ENCODE measurements at places on chromosomes 16 and 17.
A peak's percentile ranks its signal among the peaks of the same experiment; 100 is the strongest.

DNA sequence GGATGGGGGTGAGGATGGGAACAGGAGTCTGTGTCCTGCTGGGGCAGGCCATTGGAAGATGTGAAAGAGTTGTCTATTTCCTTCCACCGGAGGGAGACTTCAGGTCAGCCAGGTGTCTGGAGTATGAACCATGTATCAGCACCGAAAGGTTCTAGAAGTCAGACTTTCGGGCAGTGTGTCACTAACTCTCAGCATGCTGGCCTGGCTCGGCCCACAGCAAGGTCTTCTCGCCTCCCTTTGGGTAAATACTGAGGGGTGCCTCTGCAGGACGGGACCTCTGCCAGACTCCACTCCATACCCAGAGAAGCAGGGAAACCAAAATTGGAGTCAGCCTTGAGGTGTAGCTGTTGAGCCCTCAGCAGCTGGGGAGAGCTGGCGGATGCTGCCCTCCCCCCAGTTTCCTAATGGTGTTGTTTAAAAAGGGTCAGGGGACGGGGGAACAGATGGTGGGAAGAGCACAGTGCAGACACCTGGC is 507 bp downstream of the CIITA start:
- DNase-seq = no peak

DNA sequence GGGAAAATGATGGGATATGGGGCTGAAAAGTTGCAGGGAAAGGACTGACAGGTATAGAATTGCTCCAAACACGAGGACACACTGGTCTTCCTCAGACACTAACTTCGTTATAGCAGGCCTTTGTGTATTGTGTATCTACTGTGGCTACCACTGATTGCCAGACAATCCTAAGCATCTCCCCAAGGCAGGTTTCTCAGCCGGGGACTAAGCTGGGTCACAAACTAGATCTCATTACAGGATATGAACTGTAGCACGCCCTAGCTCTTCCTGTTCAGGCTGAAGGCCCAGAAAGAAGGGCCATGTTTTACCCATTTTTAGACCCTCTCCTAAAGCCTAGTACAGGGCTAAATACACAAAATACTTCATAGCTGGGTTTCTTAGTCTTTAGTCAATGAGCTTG is 5.1 kb upstream of the RANGRF start:
- DNase-seq = peak; percentile 31

- DNase-seq = no peak
Observed at GRCh38 chr16:1815461-1815860, 11.2 kb downstream of the HAGH start.

DNA sequence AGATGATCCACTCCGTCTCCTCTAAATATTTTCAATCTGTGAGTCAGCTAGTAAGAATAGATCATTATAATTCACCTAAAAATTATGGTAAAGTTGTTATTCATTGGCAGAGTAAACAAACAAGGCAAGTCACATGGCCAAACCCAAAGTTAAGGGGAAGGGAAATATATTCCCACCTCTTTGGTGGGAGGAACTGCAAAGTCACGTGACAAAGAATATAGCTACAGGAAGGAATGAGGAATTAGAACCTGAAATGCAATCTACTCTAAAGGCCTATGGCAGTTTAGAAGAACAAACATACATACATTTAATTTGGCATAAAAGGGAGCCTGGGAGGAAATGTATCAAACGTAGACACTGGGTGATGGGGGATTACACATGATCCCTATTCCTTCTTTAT is 48.9 kb downstream of the NOG start:
- DNase-seq = no peak

DNA sequence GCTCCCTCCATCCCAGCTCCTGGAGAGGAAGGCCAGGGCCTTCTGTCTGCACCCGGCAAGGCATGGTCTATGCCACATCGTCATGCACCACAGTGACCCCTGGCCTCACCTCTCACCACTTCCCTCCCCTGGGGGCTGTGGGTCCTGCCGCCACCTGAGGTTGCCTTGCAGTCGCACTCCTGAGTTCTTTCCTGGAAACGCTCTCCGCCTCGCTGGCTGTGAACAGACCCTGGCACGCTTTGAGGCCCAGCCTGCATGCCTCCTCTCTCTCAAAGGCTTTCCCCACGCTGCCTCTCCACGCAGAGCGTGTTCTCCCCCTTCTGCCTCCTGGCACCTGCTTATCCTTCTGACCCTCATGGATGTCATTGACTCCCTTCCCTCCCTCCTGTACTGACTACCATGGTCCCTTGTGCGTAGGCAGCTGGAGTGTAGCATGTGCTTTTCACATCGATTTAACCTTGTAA is 45.4 kb downstream of the SEC14L1 start:
- DNase-seq = peak; percentile 11

GRCh38 chr16:69244336-69244735 is 57.4 kb downstream of the SNTB2 start:
- DNase-seq = no peak

DNA sequence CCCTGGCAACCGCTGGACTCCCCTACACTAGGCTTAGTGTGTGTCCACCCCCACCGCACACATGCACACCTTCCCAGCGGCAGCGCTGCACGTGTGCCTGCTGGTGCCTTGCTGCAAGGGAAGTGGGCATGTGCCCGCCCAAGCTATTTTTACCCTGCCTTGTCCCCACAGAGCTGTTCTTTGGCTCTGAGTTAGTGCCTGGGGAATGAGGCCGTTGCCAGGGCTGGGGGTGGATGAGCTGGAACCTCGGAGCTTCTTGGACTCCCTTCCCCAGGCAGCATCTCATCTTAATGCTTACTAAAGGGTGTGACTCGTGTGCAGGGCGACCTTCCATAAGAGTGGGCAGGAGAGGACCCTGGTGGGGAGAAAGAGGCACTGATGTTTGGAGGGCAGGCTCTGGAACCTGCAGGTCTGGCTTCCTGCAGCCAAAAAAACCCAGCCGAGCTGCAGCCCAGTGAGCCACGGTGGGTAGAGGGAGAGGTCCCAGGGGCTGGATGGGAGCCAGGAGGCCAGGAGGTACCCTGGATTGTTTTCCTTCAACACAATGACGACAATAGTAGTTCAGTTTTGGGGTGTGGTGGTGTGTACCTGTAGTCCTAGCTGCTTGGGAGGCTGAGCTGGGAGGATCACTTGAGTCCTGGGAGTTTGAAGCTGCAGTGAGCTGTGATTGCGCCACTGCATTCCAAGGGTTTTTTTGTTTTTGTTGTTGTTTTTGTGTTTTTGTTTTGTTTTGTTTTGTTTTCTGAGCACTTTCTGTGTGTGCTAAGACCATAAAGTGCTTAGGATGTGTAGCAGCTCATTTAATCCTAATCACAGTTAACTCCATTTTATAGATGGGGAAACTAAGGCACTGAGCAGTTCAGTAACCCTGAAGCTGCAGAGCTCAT is 119.1 kb downstream of the RAB11FIP4 start:
- no peak for DNase-seq

DNA sequence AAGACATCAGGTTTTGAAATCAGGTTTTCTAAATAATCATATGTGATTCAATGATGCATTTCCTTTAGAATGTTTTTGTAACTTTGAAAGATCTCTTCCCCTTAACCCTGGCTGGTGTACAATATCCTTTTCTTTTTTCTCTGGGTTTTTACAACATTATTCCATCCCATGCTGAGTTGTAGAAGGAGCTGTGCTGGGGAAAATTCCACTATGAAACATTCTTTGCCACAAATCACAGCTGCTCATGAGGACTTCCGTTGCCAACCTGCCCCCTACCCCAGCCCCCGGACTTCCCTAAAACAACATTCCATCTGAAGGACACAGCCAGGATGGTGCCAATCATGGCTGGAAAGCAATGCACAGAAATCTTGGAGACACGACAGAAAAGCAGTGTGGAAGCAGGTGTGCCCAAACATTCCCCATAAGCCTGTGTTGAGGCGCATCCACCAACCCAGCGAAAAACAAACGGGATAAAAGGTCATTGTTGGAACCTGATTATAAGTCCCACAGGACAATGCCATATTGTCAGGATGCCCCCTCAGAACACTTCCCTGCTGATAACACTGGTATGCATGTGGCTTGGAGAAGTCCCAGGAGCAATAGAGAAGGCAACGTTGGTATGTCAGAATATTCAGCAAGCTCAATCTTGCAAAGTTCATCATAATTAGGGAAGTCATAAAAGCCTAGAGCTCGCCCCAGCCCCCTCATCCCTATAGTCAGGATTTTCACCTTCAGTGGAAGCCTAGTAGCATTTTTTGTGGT is 475.0 kb downstream of the HS3ST3B1 start:
- DNase-seq = no peak

DNA sequence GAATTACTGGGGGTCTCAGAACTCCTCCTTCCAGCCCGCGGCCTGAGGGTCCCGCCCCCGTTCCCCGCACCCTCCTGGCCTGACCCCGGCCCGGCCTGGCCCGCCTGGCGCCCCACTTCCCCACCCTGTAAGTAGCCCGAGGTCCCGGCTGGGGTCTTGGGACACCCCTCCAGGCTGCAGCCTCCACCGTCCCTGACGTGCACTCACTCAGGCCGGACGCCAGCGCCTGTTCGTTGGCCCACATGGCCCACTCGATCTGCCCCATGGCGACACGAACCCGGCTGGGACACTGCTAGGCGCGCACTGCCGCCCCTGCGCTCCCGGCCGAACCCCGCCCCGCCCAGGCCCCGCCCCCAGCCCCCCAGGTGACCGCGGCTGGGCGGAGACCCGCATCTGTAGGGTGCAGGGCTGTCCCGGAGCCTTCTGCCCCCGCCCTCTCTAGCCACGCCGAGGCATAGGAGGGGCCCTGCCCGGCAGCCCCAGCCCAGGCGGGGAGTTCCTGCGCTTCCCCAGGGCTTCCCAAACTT is at the start of gene CYBA:
Gene CYBA (minus strand): TSS at position 305 of the 527 bp plus-strand sequence. CDS start 40 bp downstream, at position 265.
- peak; percentile 41 for DNase-seq

- DNase-seq = no peak
Observed at GRCh38 chr16:77439106-77439505, 4.3 kb upstream of the ADAMTS18 start.

GRCh38 chr17:64709481-64709880 is 47.4 kb upstream of the SMURF2 start:
- no peak for DNase-seq

DNA sequence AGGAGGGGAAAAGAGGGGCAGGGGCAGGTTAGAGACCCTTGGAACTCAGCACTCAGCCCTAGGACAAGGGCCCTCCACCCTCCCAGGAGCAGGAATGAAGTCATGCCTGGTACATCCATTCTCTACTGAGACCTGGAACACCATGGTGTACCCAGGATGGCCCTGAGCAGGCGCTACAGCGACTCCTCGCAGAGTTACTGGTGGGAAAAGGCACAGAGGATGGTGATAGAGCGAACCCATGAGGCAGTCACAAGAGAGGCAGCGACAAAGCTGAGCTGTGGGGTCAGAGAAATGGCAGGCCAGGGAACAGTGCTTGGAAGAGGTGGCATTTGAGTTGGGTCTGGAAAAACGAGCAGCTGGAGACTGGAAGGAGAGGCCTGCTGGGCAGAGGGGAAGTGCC is 37.5 kb downstream of the SRCIN1 start:
- peak; percentile 47 for DNase-seq

GRCh38 chr17:73591296-73592078 is 52.8 kb downstream of the SDK2 start:
- DNase-seq = no peak

GRCh38 chr16:56914896-56915295 is 17.0 kb upstream of the HERPUD1 start:
- DNase-seq = no peak

- no peak for DNase-seq
Observed at GRCh38 chr16:574021-574760, 4.4 kb downstream of the PIGQ start.

DNA sequence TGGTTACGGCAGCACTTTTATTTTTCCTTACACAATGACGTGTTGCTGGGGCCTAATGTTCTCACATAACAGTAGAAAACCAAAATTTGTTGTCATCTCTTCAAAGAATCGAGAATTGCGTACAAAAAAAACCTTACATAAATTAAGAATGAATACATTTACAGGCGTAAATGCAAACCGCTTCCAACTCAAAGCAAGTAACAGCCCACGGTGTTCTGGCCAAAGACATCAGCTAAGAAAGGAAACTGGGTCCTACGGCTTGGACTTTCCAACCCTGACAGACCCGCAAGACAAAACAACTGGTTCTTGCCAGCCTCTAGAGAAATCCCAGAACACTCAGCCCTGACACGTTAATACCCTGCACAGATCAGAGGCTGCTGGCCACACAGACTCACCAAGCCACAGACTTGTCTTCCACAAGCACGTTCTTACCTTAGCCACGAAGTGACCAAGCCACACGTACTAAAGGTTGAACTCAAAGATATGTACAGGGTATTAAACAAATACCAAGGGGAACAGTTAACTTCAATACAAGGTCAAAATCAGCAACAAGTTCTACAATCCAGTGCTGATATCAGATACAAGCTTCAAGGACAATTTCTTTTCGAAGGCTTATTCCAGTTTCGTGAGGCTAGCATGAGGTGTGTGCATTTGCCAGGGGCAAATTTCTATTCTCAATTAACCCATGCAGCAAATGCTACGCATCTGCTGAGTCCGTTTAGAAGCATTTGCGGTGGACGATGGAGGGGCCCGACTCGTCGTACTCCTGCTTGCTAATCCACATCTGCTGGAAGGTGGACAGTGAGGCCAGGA is 2.4 kb downstream of the ACTG1 start:
- DNase-seq = no peak

- DNase-seq = no peak
Observed at GRCh38 chr16:26913851-26914250, 152.9 kb upstream of the C16orf82 start.

GRCh38 chr16:27789595-27790241 is 239.8 kb downstream of the KATNIP start:
- no peak for DNase-seq

- no peak for DNase-seq
Observed at GRCh38 chr16:83113811-83114210, 487.0 kb downstream of the CDH13 start.

DNA sequence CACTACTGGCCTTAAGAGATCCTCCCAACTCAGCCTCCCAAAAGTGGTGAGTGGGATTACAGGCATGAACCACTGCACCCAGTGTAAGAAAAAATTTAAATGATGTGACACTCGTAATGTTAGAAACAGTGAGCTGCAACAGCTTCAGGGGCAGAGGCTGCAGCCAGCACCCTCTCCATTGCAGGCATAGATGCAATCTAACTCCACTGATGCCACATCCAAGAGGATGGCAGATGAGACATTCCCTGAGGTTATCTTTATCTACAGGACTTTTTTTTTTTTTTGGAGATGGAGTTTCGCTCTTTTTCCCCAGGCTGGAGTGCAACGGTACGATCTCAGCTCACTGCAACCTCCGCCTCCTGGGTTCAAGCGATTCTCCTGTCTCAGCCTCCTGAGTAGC is 19.9 kb downstream of the ZCCHC14 start:
- DNase-seq = no peak

DNA sequence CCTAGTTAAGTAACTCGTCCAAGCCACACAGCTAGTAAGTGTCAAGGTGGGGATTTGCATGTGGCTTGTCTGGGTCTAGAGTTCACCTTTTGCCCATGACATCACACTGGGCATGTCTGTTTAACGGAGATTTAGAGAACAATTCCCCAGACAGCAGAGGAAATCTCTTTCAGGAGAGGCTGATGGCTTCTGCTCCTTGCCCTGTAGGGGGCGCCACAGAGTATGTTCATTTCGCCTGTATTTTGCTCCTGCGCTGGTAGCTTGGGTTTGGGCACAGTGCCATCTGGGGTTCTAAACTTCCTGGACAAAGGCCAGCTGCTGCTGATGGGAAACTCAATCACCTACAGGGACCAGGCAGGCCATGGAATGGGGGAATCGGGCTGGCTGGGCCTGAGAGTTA is 20.4 kb downstream of the OTOA start:
- DNase-seq = peak; percentile 14

Data from ELF-1 (cell line).